Stromal cell of bone marrow (primary cell): ENCODE measurements at places on chromosomes 11 and 22.

DNA sequence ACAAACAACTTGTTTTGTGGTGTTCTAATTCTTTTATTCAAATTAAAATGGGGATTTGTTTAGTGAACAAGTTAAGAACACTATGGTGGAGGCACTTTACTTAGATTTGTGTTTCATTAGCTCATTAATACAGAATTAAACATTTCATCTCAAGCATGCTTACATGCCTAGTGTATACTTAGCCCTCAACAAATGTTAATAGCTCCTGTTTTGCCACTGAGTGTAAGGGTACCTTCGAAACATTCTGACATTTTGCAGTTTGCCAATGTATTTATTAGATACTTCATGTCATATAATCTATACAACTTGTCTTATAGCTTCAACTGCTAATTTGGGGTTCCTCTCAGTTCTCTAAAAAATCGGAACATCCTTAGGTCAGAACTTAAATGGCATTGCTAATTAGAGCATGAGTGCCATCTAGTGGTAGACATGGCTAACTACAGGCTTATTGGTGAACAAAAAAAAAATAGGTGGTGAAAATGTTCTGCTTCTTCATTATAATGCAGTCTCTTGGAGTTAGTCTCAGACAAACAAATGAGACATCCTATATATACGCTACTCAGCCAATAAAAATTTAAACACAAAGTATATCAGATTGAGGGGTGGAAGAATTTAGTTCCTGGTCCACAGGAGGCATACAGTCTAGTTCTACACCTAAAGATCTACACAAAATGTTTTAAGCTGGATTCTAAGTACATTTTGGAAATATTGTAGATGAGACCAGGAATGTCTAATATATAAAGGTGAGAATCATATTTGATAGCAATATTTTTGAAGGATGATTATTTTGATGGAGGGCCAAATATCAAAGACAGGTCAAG lies 4.9 kb upstream of the CNTN5 start:
- DNase-seq = peak; percentile 21

DNA sequence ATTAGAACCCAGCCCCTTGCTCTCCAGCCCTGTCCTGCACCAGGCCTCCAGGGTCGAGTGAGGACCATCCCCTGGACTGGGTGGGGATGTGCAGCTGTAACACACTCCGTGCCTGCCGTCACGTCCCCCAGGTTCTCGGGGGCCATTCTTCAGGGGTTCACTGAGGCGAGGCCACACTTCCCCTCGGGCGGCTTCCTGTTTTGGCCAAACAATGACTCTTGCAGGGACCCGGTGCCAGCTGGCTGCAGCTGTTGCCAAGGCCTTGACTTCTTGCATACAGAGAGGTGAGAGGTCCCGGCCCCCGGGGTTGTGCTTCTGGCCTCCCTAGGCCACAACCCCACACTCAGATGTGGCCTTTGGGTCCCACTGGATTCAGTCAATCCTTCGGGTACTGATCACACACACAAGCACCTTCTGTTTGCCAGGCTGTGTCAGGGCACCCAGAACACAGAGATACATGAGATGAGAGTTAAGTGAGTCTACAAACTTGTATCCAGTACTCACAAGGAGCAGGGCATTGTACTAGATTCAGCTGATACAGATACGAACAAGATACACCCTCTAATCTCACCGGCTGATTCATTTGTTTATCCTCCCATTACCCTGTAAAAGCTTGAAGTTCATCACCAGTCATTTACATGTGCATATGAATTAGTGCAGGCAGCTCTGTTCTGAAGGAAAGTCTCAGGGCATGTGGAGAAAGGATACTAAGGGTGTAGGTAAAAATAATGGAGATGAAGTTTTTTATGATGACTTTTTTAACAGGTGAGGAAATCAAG lies 32.9 kb downstream of the LRRC32 start:
- no peak for DNase-seq

GRCh38 chr11:114015117-114015516 lies 40.2 kb downstream of the HTR3A start:
- DNase-seq = no peak

- DNase-seq = no peak
These were observed 23.9 kb upstream of the RBM4B start for GRCh38 chr11:66701432-66702240.

GRCh38 chr11:94876222-94876621 lies 97.1 kb downstream of the CWC15 start:
- DNase-seq = no peak

- no peak for DNase-seq
These were observed 33.0 kb downstream of the TPST2 start for GRCh38 chr22:26556904-26557303.

DNA sequence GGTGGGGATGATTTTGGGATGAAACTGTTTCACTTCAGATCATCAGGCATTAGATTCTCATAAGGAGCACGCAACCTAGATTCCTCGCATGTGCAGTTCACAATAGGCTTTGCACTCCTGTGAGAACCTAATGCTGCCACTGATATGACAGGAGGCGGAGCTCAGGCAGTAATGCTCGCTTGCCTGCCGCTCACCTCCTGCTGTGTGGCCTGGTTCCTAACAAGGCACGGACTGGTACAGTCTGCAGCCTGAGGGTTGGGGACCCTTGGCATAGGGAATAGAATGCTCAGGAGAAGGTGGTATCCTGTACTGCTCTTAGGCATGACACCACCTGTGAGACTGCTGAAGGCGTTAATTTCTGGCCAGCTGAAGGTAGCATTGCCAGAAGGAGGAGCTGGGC lies 47.0 kb downstream of the STIM1 start:
- no peak for DNase-seq

DNA sequence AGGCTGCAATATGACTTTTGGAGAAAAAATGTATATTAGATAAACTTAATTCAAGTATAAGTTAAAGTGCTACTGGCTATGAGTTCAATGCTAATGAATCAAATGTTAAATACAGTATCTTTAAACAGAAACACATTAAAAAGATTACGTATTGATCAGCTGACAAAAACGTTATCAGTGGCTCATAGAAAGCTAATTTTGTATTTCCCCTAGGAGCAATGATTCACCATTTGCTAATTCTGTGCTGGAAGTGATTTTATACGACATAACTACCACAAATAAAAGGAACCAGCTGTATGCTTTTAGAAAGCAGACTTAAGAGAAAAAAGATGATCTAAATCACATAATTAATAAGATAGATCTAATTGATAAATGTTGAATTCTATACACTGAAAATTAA lies 43.6 kb downstream of the MRE11 start:
- DNase-seq = peak; percentile 31

- DNase-seq = no peak
These were observed 106.7 kb upstream of the CADM1 start for GRCh38 chr11:115610908-115611307.

DNA sequence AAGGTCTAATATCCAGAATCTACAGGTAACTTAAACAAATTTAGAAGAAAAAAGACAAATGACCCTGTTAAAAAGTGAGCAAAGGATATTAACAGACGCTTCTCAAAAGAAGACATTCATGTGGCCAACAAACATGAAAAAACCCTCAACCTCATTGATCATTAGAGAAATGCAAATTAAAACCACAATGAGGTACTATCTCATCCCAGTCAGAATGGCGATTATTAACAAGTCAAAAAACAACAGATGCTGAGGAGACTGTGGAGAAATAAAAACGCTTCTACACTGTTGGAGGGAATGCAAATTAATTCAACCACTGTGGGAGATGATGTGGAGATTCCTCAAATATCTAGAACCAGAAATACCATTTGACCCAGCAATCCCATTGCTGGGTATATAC lies 67.2 kb downstream of the SLC17A6 start:
- DNase-seq = no peak

DNA sequence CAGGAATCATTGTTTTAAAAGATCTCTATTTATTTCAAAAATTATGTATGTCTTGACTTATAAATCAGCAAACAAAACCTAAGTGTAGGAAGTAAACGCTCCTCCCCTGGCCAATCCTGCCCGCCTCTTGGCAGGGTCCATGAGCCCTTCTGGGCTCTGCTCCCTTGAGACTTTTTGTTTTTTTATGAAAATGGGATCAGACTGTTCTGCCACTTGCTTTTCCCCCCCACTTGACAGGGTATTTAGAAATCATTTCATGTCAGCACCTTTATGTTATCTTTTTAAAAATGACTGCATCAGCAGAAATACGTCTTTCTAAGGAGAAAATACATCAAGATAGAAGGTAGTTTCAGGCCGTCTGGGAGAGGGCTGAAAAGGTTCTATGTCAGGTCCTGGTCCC lies 35.6 kb downstream of the FBLN1 start:
- DNase-seq = no peak

GRCh38 chr11:39425226-39425625 lies 2034.2 kb downstream of the LRRC4C start:
- DNase-seq = no peak

- no peak for DNase-seq
These were observed 728 bp downstream of the DCUN1D5 start for GRCh38 chr11:103091064-103091800.

GRCh38 chr11:6300325-6300724 lies 20.0 kb downstream of the CAVIN3 start:
- DNase-seq = no peak

DNA sequence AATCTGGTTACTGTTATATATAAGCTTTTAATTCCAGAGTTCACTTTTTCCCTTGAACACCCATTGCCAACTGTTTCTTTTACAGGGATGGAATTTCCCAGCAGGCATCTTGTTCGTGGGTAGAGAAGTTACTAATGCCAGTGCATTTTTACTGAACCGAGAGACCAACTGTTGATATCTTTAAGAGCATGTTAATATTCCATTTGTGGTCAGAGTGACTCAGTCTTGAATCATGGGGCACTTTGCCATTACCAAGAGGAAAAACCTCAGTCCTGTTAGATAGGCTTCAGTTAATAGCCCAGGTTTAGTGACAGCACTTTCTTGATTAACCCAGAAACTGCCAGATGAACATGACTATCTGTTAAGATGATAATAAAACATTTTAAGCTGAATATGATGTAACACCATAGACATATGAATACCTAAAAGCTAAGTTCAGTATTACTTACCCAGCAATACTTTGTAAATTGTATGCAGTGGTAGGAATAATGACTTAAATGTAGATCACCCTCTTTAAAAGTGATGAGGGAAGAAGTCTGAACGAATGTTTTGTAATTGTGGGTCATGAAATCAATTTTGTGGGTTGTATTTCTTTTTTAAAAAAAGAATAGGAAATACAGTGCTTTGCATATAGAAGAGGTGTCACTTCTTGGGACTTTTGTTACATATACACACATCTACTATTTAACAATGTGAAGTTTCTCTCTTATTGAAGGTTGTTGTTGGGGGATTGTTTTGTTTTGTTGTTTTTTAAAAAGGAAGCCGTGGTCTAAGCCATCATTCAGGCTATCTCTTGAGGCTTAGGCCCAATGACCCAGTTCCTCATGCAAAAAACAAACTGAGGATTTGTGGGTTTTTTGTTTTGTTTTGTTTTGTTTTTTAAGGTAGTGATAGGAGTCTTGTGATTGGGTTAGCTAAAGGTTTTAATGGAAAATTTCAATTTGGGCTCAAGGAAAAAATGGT lies 79.2 kb upstream of the GRIK4 start:
- DNase-seq = peak; percentile 99

- DNase-seq = no peak
These were observed 77.4 kb downstream of the FBLN1 start for GRCh38 chr22:45579806-45580725.

DNA sequence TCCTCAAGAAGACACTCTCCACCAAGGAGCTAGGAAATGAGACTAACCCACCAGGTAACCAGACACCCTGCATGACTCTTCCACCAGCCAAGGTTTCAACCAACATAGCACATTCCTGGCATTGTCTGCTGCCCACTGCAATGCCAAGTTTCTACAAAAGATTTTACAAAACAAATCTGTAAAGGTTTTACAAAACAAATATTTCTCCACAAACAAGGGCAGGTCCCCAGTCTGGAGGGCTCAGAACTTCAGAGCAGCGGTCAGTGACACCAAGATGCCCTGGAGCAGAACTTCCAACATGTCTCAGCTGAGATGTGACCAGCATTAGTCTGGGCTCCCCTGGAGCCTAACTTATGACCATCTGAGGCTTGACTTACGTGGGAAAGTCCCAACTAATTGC lies 14.0 kb downstream of the GALNT18 start:
- DNase-seq = no peak

GRCh38 chr11:115518983-115519628 lies 14.9 kb upstream of the CADM1 start:
- no peak for DNase-seq
